ENCODE measurements at places on chromosomes 2 and 18.

DNA sequence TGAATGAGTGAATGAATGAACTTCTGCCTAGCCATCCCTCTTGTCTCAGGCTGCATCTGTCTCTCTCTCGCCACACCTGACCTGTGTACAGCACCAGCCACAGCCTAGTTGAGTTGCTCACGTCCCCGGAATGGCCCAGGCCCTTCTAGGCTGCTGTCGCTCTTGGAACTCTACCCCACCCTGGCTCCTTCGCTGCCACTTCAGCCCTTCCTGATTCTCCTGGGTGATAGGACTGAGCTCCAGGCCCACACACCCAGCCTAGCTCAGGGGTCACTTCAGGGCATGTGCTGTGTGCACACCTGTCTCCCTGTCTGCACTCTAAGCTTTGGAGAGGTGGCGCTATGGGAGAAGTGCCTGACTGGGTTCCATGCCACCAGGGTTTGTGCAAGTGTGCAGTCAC is 236.6 kb downstream of the GLI2 start:
- no peak for DNase-seq

DNA sequence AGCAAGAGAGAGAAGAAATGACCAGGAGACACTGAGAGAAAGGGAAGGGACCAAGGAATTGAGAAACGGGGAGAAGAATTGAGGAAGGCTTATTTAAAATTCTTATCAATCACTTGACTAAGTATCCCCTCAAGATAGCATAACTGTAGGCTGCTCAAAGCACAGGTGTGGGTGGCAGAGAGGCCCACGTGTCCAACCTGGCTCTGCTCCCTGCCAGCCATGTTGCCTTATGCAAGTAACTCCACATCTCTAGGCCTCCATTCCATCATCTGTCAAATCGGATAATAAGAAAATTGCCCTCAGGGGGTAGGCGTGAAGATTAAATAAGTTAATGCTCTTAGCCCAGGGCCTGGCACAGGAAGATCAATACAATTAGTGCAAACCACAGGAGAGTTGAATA is 7.4 kb upstream of the NPAS2 start:
- no peak for DNase-seq

DNA sequence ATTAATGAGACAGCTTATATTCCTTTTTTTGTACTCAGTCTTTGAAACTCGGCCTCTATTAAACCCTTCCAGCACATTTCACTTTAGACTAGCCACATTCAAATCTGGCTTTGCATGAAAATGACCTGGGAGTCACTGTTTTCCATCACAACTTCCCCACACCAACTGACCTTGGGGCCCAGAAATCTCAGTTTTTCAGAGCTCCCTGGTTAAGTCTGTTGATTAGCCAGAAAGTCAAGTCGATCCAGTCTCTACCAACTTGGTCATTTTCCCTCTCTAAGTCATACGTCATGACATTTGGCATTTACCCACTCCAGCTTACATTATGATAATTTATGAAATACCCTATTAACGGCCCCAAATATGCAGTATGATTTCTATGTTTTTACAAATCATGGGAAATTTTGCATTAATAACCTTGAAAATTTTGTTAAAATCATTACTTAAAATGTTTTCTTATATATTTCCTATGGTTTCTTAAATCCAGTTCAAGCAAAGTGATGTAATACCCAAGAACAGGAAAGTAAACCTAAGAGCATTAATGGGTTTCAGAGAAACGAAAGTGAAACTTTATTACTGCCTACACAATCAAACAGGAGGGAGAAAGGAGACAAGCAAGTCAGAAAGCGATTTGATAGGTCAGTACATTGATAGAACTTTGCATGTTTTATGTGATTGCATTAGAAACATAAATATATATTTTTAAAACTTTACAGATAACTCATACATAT is 77.1 kb downstream of the SPATS2L start:
- DNase-seq: no peak

- peak; percentile 78 for DNase-seq
Observed at GRCh38 chr2:230416061-230416721, at the start of gene SP100. TSS of gene SP100 (plus strand) at chr2:230416201. CDS start at chr2:230416297, 96 bp downstream.

DNA sequence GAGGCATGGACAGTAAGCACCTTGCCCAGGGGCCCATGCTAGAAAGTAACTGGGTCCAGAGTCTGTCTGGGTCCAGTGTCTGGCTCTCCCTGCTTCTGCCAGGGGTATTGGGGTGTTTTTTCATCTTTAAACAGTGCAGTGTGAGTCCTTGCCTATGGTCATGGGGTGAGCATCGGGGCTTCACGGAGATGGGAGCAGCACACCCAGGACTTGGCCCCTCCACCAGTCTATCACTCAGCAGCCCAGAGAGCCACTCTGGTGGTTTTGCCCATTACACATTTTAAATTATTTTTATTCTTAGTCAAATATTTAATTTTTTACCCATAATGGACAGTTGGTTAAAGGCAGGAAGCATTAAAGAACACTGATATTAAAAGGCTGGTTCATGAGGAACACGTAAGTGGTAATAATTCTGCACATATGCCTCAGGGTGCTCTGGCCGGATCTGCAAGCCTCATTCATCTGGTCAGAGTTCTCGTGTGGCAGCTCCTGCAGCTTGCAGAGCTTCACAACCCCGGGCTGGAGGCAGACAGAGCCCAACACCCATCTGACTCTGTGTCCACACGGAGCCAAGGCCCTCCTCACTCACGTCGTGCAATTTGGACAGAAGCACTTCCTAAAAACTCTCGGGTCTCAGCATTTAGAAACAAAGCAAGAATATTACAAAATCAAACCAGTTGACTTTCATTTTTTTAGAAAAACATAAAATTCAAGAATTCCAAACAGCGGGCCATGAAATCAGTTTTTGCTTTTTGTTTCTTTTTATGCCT is 204.1 kb downstream of the CTIF start:
- no peak for DNase-seq

DNA sequence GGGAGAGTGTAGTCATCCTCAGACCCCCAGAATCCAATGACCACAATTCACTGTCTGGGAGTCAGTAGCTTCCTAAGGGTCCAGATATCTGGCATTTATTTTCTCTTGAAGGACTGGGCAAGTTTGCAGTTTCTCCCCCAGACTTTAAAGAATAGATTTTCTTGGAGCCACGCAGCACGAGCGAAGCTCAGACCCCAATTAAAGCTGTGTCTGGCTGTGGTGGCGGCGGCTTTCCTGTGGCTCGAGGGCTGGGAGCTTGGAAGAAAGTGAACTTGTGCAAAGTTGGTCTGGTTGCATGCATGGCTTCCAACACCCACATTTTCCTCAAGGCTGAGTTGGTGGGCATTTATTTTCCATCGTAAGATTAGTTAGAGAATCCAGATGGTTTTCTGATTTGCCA is 105.0 kb downstream of the ACKR3 start:
- no peak for DNase-seq

DNA sequence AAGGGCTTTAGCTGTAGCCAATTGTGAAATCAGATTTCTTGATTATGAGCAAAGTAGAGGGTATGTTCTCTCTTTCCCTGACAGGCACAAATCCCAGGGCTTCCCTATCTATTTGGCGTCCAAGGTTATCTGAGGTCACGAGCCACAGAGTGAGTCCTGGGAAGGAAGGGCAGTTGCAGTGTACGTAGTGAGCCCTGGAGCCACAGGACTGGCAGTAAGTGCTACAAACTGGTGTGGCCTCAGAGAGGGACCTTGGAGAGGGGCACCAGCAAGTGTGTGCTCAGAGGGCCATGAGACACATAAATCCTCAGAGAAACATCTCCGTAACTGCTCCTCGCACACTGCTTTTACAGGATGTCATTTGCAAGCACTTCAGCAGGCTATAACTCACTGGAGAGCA is 115.5 kb upstream of the SH3BP4 start:
- no peak for DNase-seq

DNA sequence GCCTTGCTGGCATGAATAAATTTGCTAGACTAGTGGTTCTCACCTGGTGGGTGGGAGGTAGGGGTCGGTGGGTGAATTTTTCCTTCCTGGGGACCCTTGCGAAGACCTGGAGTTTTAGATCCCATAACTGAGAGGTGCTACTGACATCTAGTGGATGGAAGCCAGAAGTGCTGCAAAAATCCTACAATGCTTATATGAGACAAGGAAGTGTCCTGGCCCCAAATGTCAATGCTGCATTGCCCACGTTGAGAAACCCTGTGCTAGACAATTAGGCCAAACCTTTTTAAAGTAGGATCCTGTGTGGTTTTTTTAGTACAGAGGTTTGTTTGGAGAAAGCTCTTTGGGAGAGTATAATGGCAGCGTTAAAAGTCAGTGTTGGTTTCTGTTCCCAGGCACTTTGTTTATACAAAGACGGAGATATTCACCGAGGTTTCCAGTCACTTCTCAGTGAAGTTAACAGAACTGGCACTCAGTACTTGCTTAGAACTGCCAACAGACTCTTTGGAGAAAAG is 9.6 kb downstream of the SERPINB8 start:
- peak; percentile 17 for DNase-seq

GRCh38 chr18:67515942-67516538 is 480 bp downstream of the DSEL start:
- peak; percentile 55 for DNase-seq

- DNase-seq: no peak
Observed at GRCh38 chr2:237143118-237143517, 57.4 kb downstream of the COPS8 start.

GRCh38 chr18:74407888-74408287 is 49.2 kb downstream of the DIPK1C start:
- DNase-seq: no peak

DNA sequence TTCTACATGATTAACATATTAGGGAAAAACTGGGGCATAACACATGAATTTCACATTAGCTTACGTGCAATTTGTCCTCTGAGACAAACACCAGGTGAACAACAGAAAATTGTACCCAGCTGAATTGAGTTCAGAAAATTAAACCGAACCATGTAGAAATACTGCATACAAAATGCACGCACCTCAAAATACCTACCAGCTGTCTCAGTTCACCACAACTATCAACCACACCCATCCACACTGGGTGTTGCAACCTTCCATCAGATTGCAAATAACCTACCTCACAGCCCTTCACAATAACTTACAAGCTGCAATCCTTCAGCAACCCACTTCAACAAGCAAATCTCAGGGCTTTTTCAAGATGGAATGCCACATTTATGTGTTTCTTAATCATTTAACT is 55.9 kb downstream of the UNC50 start:
- peak; percentile 58 for DNase-seq

DNA sequence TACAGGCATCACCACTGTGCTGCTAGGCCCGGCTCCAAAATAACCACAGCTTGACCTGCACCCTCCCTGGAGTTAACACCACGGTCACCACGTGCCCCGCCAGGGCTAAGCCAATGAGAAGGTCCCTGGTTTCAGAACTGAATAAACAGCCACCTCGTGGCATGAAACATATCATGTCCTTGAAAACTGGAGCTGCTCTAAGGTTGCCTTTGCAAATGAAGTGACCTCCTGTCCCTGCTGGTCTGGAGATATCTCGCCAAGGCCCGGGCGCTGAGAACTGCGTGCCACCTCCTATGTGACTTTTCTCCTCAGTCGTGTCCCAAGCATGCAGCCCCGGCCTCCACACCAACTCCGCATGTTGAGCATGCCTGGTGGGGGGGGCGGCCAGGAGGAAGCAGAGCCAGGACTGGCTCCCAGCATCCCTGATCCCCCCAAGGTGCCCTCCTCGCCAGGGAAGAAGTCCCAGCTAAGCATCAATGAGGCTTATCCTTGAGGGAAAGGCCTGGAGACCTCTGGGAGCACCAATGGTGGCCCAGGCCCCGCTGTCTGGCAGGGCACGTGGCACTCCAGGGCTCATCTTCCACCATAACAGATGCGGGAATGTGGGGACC is 16.3 kb upstream of the KCNG2 start:
- DNase-seq: no peak

- no peak for DNase-seq
Observed at GRCh38 chr2:105557021-105557920, 158.4 kb upstream of the FHL2 start.

- no peak for DNase-seq
Observed at GRCh38 chr2:33038799-33039198, 92.0 kb downstream of the LTBP1 start.

- no peak for DNase-seq
Observed at GRCh38 chr2:9771481-9772017, 71.7 kb upstream of the TAF1B start.

- DNase-seq: no peak
Observed at GRCh38 chr18:46260016-46260878, 156.1 kb downstream of the HAUS1 start.

DNA sequence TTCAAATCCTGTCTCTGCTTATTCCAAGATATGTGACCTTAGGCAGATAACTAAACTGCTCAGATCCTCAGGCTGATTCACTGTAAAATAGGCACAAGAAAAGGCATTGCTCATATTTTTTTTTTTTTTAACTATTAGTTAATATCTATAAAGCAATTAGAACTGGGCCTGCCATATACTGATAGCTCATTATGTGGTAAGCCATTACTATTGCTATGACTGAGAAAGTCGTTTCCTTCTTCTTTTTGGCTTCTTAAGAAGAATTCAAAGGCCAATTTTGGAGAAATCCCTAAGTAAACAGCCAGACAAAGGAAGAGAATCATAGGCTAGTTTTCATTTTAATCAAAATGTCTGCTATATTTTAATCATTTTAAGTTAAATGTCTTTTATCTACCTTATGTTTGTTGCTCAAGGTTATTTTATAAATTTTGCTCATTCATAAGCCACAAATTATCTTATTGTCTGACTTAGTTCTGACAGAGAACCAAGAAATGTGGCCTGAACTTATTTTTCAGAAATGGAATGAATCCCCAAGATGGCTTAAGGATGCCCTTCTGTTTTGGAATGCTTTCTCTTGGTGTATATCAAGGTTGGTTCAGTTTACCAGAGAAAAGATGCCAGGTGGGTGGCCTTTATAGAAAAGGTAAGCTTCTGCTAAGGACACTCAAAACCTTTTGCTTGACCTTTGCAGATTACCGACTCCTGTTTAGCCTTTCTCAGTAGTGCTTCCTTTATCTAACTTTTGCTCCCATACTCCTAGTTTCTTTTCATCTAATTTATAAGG is 21.3 kb upstream of the VRK2 start:
- DNase-seq: no peak

GRCh38 chr2:181884601-181885000 is 6.9 kb upstream of the ITPRID2 start:
- no peak for DNase-seq

- DNase-seq: no peak
Observed at GRCh38 chr2:147250652-147251356, 594.0 kb upstream of the ACVR2A start.

- no peak for DNase-seq
Observed at GRCh38 chr2:8609357-8609811, 72.5 kb upstream of the ID2 start.

GRCh38 chr2:238591732-238592131 is 165.0 kb downstream of the ASB1 start:
- no peak for DNase-seq

- no peak for DNase-seq
Observed at GRCh38 chr2:78979380-78980151, 45.9 kb upstream of the REG3G start.

Measured in activated naive CD4-positive, alpha-beta T cell treated with Interleukin-2 at 50 U/mL for 16 hours (primary cell).